ENCODE measurements at places on chromosomes 2 and 18. TPM values are rescaled to one million over a fixed set of nuclear protein-coding genes. Genes with fewer than 3 reads are reported as not detected.

The ALS2 gene
- 29.3 TPM for total RNA-seq

The KCNS3 gene
- 7.2 TPM for total RNA-seq

The RAX gene
- 0.37 TPM for total RNA-seq

The MYCN gene
- total RNA-seq: 100.0 TPM

The ZNF804A gene
- total RNA-seq: not detected

The CHRND gene
- not detected for total RNA-seq

The DIPK1C gene
- total RNA-seq: not detected

The RNU2-63P gene
- total RNA-seq: 20.4 TPM

The FSHR gene
- total RNA-seq: not detected

The HOXD1 gene
- total RNA-seq: not detected

The LRP2 gene
- 1.4 TPM for total RNA-seq

The IL1F10 gene
- total RNA-seq: not detected

The DLX1 gene
- not detected for total RNA-seq

The TDRD15 gene
- not detected for total RNA-seq

The STAT1 gene
- 45.4 TPM for total RNA-seq

The GALNT14 gene
- total RNA-seq: 2.7 TPM

The CENPA gene
- 21.4 TPM for total RNA-seq

The CABLES1 gene
- 24.1 TPM for total RNA-seq

The EMILIN1 gene
- total RNA-seq: 1.2 TPM

Data from H9 (cell line).